ENCODE measurements at places on chromosomes 2 and 18.
A peak's percentile ranks its signal among the peaks of the same experiment; 100 is the strongest.

- no peak for DNase-seq
Measured at GRCh38 chr2:233408366-233409285, 54.3 kb downstream of the DGKD start.

- DNase-seq, result no peak
Measured at GRCh38 chr2:134232868-134233727, 20.8 kb upstream of the MGAT5 start.

DNA sequence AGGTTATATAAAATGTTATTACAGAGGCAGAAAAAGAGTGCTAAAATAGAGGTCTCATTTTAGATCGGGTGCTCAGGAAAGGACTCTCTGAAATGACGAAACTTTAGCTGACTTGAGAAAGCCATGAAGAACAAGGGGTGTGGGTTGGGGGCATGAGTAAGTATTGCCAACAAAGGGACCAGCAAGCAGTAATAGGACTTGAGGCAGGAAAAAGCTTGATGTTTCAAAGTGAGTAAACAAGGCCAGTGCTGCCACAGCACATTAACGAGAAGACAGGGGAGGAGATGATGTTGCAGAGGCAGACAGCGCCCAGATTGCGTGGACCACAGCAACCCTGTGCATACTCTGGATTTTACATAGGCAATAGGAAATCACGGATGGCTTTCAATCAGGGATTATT is 318.8 kb downstream of the ZEB2 start:
- no peak for DNase-seq

DNA sequence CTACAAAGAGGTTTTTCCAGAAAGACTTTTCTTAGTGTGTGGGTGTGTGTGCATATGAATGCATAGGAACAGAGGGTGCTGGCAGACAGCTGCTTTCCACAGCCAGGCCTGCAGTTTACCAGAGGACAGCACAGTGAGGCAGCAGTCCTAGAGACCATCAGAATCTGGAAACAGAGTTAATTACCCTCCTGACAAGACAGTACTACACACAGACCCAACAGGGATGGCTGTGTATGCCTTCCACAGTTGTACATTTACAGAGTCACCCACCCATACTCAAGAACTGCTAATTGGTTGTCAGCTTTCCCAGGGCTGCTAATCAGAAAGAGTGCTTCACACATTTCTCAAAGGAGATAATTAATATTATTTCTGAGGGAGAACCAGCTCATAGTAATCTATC is 104.7 kb downstream of the FEZ2 start:
- DNase-seq, result no peak

DNA sequence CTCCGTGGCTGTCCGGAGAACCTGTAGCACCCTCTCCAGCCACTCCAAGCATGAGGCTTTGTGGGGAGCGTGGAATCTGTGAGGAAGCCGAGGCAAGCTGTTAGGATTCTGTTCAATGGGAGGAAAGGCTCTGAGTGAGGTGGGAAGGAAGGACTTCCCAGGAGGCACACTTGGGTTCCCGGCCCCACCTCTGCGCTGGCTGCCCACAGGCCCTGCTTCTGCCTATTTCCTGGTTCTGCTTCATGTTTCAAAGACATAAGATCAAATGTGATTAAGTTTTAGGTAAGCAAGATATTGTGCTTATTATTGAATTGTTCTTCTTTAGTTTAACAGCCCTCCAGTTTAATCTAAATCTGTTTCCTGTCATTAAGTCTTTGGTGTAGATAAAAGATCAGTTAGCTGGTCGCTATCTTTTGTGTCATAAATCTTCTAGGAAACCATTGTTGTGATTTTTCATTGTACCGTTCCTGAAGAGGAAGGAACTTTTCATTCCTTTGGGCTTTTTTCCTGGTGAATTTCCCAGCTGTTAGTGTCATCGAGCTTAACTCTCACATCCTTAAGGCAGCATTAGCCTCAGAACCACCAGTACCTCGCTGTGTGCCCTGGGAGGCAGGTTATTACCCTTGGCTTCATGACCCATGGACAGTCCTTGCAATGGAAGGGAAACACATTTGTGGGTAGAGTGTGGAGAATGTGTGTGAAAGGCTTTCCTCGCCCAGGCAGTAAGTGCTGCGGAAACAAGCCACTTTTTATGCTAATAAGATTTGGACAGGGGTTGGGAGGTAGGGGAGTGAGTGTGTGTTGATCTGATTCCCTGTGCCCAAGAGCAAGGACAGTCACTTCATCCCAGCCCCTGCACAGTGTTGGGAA is 61.9 kb upstream of the ALPP start:
- DNase-seq, result no peak

GRCh38 chr2:196079052-196079451 is 10.4 kb upstream of the DNAH7 start:
- no peak for DNase-seq

- no peak for DNase-seq
Measured at GRCh38 chr2:133789743-133790142, 221.5 kb upstream of the NCKAP5 start.

DNA sequence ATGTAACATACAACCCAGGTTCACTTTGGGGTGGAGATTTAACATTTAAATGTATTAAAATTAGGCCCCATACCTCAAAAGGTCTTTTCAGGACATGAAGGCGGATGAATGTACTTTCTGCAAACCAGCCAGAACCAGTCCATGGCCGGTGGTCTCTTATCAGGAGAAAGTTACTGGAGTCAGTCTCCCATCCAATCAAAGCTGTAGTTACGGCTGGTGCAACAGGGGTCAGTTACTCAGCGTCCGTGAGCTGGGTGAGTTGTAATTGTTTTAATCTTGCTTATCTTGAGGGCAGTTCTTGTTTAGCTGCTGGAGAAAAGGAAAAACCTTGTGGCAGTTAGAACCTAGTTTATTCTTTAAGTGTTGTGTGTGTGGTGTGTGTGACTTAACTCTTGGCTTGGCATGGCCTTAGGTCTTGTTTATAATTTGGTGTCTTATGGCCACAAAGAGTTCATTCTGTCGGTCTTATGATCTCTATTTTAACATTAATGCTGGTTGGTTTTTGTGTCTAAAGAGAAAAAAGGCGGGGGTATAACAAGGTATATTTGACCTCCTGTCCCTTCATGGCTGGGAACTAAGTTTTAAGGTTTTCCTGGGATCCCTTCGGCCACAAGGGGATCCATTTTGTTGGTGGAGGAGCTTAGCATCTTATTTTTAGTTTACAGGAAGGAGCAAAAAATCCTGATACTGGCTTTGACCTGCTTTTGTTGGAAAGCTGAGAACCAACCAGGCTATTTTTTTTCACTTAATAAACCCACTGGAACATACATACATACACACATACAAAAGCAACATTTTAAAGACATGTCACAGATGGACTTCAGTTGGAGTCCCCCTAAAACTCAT is 143.5 kb upstream of the NCK2 start:
- DNase-seq, result no peak

DNA sequence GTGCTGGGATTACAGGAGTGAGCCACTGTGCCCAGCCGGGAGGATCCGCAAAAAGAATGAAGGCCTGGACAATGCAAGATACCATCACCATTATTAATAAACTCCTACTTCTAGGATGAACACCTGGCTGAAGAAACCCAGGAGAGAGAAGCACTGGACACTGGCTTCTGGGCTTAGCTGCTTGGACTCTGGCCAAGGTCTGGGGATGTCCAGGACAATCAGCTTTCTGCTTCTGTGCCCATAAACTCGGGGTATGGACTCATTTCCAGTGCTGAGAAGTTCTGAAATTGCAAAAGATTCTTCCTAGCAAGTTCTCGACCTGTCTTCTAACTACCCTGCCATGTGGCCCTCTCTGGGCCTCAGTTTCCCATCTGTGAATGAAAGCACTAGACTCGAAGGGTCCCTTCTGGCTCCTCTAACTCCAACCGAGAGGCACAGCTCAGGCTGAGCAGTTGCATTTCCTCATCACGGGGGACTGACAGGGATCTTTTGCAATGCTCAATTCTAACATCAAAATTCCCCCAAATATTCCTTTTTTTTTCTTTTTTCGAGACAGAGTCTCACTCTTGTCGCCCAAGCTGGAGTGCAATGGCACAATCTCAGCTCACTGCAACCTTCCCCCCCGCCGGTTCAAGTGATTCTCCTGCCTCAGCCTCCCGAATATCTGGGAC is 2.4 kb upstream of the SH2D6 start:
- DNase-seq, result no peak

DNA sequence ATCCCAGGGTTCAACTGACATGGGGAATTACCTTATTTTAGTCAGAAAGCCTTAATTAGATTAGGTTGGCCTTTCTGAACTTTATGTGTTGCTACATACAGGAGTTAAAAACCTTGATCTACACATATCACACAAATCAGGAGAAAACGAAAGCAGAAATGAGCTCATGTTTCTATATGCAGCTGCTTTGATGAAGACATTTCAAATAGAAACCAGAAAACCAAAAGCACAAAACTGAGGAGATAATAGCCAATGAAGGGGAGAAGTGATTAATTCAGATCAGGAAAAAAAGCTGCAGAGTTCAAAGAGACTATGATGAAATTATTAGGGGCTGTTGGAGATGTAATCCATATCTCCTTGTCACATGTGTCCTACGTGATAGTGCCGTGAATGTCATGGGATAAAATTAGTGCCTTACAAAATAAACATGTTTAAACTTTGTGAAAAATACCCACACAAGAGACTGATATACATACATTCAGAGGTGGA is 255.0 kb downstream of the CAMKMT start:
- DNase-seq, result no peak

GRCh38 chr2:231200805-231201474 is 2.5 kb downstream of the ARMC9 start:
- DNase-seq, result no peak

- DNase-seq, result no peak
Measured at GRCh38 chr18:26457611-26458353, 90.6 kb downstream of the KCTD1 start.

GRCh38 chr2:105739944-105740530 is 4.7 kb upstream of the NCK2 start:
- no peak for DNase-seq

DNA sequence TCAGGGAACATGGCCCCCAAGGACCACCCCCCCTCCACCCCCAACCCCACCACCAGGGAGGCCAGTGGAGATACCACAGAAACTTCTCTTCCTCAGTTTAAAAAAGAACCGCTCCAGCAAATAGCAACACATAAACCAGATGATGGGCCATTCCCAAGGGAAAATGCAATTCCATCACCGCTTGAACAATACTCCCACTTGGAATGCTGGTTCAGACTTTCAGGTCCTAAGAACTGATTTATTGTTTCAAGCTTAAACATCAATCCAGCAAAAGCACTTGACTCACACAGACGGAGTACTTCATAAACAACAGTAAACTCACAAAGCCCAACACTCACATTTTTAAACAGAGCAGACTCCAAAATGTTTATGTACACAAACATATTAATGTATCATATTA is 6.9 kb downstream of the HDAC4 start:
- no peak for DNase-seq

- no peak for DNase-seq
Measured at GRCh38 chr2:95050385-95051300, 25.1 kb downstream of the MAL start.

DNA sequence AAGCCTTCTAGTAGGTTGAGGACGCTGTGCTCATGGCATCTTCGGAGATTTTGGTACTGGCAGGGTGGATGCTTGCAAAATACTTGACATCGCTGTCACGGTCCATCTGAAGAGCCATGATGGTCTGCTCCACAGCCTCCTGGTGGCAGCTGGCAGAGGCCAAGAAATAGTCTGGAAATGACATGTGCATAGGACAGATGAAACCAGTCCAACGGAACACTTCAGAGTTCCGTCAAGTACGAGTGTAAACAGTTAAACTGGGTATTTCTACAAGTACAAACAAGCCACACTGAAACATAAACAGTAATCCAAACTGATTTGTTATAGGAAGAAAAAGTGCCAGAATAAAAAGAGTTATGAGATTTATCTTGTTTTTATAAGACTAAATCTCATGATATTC is 66.6 kb downstream of the PPP4R1 start:
- DNase-seq, result no peak

DNA sequence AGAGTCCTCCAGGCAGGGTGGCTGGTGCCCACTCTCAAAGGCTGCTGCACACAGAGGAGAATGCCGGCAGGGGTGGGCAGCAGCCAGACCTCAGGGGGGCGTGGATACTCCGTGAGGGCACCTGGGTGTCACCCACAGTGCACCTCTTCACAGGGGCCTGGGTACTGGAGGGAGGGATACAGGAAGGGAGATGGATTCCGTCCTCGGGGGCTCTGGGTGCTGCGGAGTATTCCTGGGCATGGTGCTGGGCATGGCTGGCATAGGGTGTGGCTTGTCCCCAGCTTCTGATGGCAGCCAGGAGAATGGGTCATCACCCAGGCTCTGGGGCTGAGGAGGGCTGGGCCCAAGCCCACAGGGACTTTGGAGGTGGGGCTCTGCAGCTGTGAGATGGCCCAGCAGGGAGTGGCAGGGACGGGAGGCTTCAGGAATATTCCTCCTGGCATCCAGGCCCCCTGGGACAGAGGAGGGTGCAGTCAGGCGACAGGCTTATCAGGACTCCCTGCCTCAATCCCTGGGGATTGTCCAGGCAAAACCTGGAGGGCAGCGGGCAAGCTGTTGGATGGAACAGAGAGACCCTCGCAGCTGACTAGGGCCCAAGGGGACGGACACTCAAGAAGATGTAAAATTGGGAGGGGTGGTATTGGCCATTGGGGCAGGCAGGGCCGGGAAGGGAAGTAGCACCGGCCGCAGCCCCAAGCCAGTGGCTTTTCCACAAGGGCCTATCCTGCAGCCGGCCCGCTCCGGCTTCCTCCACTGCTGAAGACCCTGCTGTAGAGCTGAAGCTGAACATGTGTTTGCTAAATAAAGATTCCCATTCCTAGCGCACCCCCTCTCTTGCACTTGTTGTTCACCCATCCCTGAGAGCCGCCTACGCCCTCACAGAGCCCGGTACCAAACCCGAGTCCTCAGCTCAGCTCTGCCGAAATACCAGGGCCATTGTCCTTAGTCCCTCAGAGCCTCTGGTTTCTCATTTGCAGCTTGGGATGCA is 5.7 kb upstream of the KLHL30 start:
- DNase-seq, result no peak

DNA sequence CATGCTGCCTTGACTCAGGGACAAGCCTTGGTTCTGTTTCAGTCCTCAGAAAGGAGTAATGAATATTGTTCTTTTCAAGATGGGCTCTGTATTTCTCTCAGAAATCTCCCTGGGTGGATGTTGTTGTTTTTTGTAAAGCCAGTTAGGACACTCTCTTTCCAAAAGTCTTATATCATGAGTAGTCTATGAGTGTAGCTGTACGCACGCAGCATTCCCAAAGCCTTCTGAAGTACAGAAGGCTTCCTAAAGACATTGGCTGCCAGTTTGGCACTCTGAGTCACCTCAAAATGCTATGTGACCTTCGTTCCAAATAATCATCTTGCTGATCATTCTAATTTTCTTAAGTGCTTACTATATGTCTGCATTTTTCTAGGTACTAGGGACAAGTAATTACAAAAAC is 16.7 kb upstream of the GTF2A1L start:
- peak; percentile 40 for DNase-seq

DNA sequence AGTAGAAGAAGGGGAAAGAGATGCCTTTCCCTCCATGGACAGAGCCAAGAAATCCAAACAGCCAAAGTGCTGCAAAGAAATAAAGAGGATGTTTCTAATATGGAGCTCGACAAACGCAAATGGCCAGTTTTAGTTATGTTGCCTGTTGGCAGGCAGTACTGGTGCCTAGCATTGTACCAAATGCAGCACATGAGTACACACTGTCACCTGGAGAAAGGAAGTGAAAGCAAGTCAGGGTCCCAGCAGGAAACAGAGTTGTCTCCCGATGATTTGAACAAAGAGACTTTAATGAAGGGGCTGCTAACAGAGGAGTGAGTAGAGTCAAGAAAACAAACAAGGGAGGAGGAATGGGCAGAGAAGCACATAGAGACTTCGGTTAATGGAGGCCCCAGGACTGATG is 623.0 kb downstream of the BCL11A start:
- no peak for DNase-seq

GRCh38 chr2:221104361-221104811 is 467.7 kb downstream of the EPHA4 start:
- DNase-seq, result peak; percentile 64

GRCh38 chr2:19312949-19313348 is 45.5 kb downstream of the OSR1 start:
- no peak for DNase-seq

Data from muscle of back (tissue), 13 donors.